T-helper 9 cell (primary cell): ENCODE measurements at places on chromosomes 5 and 9.

- no peak for DNase-seq
Observed at GRCh38 chr5:132408965-132409364, 39.5 kb downstream of the SLC22A5 start.

DNA sequence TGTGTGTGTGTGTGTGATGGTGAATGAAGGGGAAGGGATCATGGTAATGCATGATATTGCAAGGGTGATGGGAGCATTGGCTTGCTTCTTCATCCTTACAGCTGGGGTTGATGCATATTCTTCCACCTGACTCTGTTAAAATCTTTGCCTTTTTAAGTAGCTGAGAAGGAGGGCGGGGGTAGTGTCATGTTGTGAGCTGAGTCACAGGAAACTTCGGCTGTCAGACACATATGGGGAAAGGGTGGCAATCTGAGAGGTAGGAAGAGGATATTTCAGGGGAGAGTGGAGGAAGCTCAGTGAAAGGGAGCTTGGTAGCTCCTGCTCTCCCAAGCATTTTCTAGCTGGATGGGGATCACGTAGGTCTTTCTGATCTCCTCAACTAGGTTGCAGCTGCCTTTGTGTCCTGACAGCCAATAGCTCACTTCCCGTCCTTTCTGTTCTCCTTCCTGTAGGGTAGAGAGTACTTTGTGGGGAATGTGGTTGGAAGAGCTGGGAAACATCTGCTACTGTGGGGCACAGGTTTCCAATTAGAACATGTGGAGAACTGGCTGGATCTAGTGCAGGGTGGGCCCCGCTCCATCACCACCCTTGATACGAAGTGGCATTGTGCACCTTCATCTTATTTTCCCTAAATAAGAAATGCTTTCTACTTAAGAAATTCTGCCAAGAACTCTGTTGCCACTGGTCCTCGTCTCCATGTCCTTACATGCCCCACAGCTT is 18.1 kb upstream of the CLK4 start:
- no peak for DNase-seq

DNA sequence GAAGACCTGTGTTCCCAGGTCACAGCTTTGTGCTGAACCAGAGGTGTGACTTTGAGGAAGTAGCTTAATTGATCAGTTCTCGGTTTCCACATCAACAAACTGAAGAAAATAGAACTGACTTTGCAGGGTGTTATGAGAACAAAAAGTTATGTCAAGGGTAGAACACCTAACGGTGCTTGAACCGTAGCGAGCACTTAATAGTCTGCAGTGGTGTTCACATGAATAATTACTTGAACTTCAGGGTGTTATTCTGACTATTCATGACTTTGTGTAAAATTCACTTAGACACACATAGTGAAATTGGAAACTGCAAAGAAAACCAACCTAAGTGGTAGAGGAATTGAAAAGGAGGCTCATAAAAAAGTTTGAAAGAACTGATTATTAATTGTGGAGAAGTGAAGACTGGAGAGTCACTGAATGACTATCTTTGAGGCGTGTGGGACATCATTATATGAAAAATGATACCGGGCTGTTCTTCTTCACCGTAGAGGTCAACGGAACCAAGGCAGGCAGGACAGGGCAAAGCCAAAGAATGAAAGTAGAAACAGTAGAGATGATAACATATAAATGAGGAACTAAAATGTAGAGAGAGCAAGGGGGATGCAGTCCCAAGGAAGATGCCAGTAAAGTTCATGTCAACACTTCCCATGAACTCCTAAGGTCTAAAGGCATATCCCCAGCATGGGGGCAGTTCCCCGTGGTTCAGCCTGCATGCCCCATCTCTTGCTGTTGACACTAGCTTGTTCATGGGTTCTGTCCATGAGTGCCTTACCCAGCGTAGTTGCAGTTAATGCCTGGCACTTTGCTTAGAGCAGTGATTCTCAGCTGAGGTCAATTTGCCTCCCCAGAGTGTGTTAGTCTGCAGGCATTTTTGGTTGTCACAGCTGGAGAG is 118.7 kb downstream of the ZNF462 start:
- DNase-seq: no peak

GRCh38 chr9:115615821-115616665 is 498.1 kb upstream of the TNC start:
- no peak for DNase-seq

DNA sequence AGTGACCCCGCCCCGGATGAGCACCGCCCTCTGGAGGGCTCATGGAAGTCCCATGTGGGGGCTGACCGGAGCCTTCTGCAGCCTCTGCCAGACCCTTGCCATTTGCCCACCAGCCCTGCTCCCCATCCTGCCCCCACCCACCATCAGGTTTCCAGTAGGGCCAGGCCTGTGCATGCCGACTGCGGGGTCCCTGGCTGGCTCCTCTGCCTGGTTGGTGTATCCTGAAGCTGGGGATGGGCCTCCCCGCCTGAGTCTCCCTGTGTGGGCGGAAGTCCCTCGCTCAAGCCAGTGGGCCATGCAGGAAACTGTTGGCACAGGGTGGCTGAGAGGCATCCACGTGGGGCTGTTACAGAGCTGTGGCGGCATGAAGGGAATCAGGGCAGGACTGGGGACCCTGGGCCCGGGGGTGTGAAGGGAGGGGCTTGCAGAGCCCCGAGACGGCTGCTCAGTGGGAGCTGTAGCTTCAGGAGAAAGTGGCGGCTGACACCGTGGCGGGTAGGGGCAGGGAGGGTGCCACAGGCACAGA is 88.7 kb downstream of the RXRA start:
- DNase-seq: no peak
